ENCODE measurements at places on chromosomes 2 and 18. TPM values are rescaled to one million over a fixed set of nuclear protein-coding genes. Genes with fewer than 3 reads are reported as not detected.

DNA sequence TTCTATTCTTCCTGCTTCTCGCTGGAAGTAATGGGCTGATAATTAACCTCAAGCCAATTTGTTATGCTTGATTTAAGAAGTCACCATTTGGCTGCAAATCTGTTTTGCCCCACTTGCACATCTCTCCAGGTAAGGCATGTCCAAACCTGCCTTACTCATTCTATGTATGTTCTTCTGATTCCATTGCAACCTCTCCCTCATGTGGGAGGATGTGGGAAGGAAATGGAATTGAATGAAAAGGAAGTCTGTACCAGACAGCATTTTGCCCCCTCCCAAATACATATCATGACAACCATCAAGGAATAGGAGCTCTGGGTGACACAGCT lies 131.7 kb downstream of the NRP2 start:
- no peak for DNase-seq
- no peak overlapping the region for H3K27ac ChIP-seq
- H3K4me3 ChIP-seq: no peak overlapping the region
- no peaks in the 10 kb centered on the region for H3K36me3 ChIP-seq
- no peaks in the 10 kb centered on the region for H3K27me3 ChIP-seq

- no peak overlapping the region for H3K4me3 ChIP-seq
- H3K36me3 ChIP-seq: no peaks in the 10 kb centered on the region
- H3K27me3 ChIP-seq: peaks cover 2% of the 10 kb centered on the region
- H3K27ac ChIP-seq: no peak overlapping the region
- no peak for DNase-seq
Observed at GRCh38 chr2:240985881-240986786, 12.3 kb upstream of the SNED1 start.

DNA sequence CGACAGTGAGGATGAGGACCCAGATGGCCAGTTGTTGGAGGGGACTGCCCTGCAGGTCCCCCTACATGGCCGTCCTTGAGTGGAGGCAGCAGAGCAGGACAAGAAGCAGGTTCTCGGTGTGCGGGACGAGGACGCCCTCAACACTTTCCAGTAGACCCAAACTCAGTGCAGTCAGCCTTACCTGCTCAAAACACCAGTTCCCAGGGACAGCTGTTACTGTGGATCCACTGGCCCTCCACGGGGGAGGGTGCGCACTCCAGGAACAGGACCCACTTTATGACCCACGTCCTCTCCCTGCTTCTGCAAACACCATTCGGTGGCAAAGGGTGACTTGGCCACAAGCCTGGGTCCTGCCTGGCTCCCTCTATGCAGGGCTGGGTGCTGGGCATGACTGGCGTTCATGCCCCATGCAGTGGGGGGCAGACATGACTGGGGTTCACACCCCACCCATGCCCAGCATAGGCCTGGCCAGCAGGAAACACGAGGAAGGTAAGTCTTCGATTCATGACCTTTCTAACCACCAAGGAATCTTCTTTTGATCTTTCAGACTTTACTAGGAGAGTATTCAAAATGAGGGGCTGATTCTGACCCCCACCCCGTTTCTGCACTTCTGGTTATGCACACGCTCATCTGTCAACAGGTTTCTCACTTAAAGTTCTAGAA lies 233.7 kb downstream of the HDAC4 start:
- H3K4me1 ChIP-seq: no peaks in the 10 kb centered on the region
- no peak overlapping the region for H3K27ac ChIP-seq
- H3K36me3 ChIP-seq: peaks cover 52% of the 10 kb centered on the region
- H3K27me3 ChIP-seq: no peaks in the 10 kb centered on the region
- no peak overlapping the region for H3K4me3 ChIP-seq

DNA sequence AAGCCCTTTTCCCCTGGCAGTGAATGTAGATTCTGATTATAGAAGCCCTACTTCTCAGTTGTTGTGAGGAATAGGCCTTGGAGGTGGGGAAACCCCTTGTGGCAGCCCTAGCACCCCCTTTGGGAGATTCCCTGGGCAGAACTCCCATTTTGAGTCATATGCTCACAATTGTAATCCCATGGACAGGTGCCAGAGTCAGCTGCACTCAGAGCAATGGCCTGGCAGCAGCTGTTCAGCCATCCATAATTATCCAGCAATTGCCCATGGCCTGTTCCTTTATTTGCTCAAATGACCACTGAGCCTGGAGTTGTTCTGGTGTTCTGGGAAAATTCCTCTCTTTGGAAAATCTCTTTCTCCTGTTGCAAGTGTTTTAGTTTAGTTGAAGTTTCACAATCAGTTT lies 71.7 kb downstream of the PTRHD1 start:
- H3K27ac ChIP-seq: no peak overlapping the region
- H3K4me1 ChIP-seq: no peaks in the 10 kb centered on the region
- no peaks in the 10 kb centered on the region for H3K27me3 ChIP-seq
- DNase-seq: peak; percentile 31

DNA sequence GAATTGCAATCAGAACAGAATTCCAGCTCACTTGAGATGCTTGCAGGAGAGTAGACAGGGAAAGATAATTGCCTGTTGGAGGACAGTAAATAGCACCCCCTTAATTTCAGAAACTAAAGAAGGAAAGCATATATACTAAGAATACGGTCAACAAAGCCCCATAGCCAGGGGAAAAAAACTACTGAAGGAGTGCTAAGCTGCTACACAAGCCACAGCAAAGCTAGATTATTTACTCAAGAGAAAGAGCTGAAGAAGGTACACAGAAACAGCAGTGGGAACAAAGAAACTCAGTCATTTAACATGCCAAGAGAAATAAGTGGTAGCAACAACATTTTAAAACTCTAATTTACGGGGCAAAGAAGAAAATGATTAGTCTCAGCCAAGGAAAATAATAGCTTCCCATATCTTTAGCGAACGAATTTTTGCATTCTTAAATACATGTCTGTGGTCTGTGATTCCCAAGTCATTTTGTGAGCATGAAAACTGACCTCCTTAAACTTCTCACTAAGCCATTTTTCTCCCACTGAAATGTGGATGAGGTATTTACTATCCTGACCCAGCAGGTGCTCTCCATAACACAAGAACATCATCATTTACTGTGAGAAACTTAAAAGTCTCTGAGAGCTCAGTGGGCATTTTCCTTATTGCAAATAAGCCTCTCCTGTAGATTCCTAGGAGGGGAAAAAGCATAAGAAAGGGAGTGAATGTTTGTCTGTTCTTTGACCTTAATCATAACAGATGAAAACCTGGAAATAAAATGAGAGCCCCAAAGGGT lies 196.0 kb downstream of the PAX3 start:
- H3K27ac ChIP-seq: no peak overlapping the region
- no peak overlapping the region for H3K4me3 ChIP-seq
- no peaks in the 10 kb centered on the region for H3K27me3 ChIP-seq
- H3K36me3 ChIP-seq: no peaks in the 10 kb centered on the region

DNA sequence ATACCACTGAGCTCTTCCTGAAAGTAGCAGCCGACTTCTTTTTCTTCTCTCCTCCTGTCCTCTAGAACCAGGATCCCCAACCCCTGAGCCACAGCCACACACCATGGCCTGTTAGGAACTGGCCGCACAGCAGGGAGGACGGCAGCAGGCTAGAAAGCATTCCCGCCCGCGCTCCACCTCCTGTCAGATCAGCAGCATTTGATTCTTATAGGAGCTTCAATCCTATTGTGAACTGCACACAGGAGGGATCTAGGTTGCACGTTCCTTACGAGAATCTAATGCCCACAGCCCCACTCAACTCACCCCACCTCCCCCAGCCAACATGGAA lies 179.1 kb upstream of the SH3BP4 start:
- H3K4me1 ChIP-seq: no peaks in the 10 kb centered on the region
- H3K4me3 ChIP-seq: no peak overlapping the region
- DNase-seq: no peak
- H3K27ac ChIP-seq: no peak overlapping the region
- H3K36me3 ChIP-seq: no peaks in the 10 kb centered on the region

DNA sequence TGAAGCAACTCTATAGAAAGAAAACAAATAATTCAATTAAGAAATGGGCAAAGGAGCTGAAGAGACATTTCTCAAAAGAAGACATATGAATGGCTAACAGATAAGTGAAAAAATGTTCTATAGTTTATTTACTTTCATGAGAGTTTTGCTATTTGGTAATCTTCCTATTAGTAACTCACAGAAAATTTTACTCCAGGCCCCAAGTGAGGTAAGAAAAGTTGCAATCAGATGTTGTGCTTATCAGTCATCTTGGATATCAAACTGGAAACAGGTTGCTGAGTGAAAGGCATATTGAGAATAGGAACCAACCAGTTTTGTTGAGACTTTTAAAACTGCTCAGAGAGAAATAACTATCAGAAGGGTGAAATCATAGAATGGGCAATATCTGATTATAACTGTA lies 1179.0 kb upstream of the ACVR2A start:
- no peak overlapping the region for H3K27ac ChIP-seq
- no peaks in the 10 kb centered on the region for H3K36me3 ChIP-seq
- H3K27me3 ChIP-seq: no peaks in the 10 kb centered on the region
- no peaks in the 10 kb centered on the region for H3K4me1 ChIP-seq
- no peak overlapping the region for H3K4me3 ChIP-seq

DNA sequence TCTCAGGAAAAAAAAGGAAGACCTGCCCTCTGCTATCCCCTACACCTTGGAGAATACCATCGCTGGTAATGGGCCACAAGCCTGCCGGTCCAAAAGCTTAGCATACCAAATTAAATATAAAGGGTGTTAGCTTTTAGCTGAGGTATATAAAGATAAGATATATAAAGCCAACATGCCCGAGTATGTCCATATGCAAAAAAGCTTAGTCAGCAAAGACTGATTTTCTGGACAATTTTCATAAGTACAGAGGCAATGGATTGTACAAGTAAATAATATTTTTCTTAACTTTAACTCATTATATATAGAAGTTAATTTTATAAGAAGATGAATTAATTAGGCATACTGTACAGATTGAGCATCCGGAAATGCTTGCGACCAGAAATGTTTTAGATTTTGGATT lies 106.5 kb downstream of the STK39 start:
- H3K27ac ChIP-seq: no peak overlapping the region
- no peaks in the 10 kb centered on the region for H3K27me3 ChIP-seq
- peaks cover 6% of the 10 kb centered on the region for H3K36me3 ChIP-seq
- no peak for DNase-seq
- no peaks in the 10 kb centered on the region for H3K4me1 ChIP-seq

GRCh38 chr2:3143602-3144001 lies 234.0 kb downstream of the EIPR1 start:
- no peak overlapping the region for H3K4me3 ChIP-seq

DNA sequence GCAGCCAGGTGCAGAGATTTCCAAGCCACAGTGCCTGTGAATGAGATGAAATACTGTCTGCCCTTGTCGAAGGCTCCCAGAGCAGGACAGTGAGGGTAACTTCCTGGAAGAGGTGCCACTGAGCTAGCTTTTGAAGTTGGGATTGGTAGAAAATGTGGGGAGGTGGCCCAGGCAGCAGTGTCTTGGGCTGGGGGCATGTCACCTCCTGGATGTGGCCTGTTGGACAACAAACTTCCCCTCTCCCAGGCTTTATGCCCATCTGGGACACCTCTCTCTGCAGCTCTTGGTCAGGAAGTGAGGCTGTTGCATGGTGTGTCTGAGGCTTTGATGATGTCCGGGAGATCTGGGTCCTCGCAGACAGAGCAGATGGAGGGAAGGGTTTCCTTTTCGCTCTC lies 151.4 kb downstream of the DYSF start:
- no peaks in the 10 kb centered on the region for H3K36me3 ChIP-seq
- H3K4me1 ChIP-seq: no peaks in the 10 kb centered on the region
- DNase-seq: no peak

DNA sequence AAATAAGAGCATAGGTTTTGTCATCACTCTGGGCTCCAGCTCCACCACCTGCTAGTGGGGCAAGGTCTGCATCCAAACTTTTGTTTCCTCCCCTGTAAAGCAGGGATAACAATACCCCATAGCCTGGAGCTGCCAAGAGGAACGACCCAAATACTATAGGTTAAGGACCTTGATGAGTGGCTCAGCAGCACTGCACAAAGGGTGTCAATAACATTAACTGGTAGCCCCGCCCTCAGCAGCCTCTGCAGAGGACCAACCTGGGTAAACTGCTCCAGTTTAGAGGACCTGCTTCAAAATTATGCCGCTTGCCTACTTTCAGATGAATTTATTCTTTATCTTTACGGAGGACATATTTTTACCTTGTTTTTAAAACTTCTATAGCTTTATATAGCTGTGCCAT lies 65.8 kb upstream of the RIOK3 start:
- no peak overlapping the region for H3K4me3 ChIP-seq
- no peak for DNase-seq
- no peak overlapping the region for H3K27ac ChIP-seq
- H3K27me3 ChIP-seq: no peaks in the 10 kb centered on the region
- H3K4me1 ChIP-seq: no peaks in the 10 kb centered on the region

DNA sequence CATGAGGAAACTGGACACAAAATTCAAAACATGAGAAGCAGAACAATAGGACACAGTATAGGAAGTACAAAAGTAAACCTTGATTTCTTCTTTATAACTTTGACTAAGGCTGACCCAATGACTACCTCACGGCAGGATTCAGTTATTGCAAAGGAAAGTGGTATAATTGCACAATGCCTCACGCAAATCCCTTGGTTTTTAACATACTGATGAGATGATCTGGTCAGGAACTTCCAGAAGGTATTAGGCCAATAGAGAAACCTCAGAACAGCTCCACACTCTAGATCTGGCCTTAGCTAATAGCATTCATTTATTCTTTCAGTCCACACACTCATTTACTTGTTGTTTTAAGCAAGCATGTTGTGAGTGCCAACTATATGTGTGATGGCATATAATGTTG lies 1526.9 kb upstream of the ACVR2A start:
- DNase-seq: no peak
- H3K36me3 ChIP-seq: no peaks in the 10 kb centered on the region
- no peaks in the 10 kb centered on the region for H3K27me3 ChIP-seq
- no peak overlapping the region for H3K4me3 ChIP-seq

DNA sequence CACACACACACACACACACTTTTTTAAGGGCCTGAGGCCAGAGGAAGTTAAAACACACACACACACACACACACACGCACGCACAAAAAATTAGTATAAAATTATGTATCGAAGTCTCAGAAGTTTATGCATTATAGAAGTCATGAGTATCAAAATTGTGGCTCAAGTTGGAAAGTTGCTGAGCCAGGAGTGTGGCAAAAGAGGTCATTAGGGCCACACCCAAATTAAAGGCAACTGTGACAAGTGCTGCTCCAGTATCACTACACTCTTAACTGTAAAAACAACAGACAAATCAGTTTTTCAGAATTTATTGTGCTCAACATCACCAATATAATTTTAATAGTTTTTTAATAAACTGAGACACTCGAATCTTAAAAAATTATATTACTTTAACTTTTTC lies 36.9 kb downstream of the YWHAQ start:
- H3K27me3 ChIP-seq: no peaks in the 10 kb centered on the region
- peaks cover 3% of the 10 kb centered on the region for H3K4me1 ChIP-seq
- no peak overlapping the region for H3K4me3 ChIP-seq
- peaks cover 3% of the 10 kb centered on the region for H3K36me3 ChIP-seq
- H3K27ac ChIP-seq: no peak overlapping the region

Gene SLC5A7
- not detected for polyA plus RNA-seq

Gene RNF181
- 234 TPM for polyA plus RNA-seq

Gene D2HGDH
- 31.9 TPM for polyA plus RNA-seq

Gene RNF152
- 1.4 TPM for polyA plus RNA-seq

Gene SGPP2
- 19.1 TPM for polyA plus RNA-seq

Gene SAG
- polyA plus RNA-seq: not detected

Gene IGFBP5
- 5.4 TPM for polyA plus RNA-seq
